ENCODE measurements at places on chromosomes 2 and 18. TPM values are rescaled to one million over a fixed set of nuclear protein-coding genes. Genes with fewer than 3 reads are reported as not detected.

DNA sequence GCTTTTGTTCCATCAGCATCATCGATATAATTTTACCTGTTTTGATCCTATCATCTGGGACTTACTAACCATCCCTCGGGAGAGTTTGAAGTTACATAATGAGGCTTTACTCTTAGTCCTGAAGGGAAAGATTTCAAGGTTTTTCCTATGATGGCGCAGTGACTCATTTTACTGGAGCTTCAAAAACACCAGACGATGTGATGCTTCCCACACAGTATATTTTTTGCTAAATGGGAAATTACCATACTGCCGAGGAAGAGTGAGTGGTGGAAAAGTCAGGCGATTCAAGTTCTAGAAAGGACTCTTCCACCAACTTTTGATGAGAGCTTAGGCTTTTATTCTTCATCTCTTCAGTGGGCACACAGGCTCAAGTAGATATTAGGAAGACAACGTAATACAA, 44.6 kb upstream of the GCG start:
- no peaks in the 10 kb centered on the region for H3K4me1 ChIP-seq
- no peak overlapping the region for H3K4me3 ChIP-seq
- no peaks in the 10 kb centered on the region for H3K36me3 ChIP-seq
- no peaks in the 10 kb centered on the region for H3K27me3 ChIP-seq
- DNase-seq = no peak

DNA sequence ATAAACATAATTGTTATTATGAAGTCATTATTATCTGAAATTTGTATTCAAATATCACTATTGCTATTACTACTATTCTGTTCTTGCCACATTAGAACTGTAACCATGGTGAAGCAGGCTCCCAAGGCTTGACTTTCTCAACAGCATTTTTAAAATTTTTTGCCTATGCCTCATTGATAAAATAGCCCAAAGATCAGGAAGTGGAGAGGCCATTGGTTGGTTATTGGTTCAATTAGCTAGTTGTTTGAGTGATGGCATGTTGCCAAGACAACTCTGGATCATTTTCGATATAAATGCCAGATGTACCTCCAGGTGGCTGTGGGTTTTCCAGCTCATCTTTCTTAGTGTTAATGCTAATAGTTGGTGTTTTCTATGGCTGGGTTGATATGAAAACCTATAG, 513.5 kb downstream of the TRIB2 start:
- no peak overlapping the region for H3K27ac ChIP-seq
- no peaks in the 10 kb centered on the region for H3K4me1 ChIP-seq
- no peak for DNase-seq
- H3K36me3 ChIP-seq = no peaks in the 10 kb centered on the region
- no peak overlapping the region for H3K4me3 ChIP-seq
- H3K27me3 ChIP-seq = peaks cover 3% of the 10 kb centered on the region

DNA sequence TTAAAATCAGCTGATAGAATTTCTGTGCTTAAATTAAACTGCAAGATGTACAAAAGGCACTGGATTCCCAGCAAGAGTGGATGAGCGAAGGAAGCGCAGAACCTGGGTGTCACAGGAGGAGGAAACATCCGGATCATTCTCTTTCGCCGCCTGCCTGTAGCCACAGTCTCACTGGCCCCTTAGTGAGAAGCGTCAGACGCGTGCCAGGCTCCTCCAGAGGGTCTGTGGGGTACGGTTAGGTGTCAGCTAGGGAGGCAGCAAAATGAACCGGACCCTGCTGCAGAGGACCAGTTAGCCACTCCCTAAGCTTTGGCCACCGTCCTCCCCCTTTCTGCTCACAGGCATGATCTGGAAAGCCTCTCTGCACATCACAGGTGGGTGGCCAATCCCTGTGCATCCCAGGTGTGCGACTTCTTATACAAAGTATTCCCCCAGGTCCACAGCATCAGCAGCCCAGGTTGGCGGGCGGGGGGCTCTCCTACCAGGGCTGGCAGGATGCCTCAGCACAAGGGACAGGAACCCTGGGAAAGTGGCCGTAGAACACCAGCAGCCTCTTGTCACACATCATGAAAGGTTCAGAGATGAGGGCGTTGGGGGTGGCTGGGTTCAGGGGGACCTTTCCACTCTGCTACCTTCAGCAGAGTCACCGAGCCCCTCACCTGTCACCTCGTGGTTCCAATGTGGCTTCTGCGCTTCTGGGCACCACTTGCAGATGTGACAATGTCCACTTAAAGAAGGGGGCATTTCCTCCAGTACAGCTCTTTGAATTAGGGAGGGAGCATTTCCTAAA, 61.1 kb upstream of the SLC66A3 start:
- no peaks in the 10 kb centered on the region for H3K36me3 ChIP-seq
- no peaks in the 10 kb centered on the region for H3K27me3 ChIP-seq
- H3K4me3 ChIP-seq = no peak overlapping the region
- no peak for DNase-seq
- H3K27ac ChIP-seq = no peak overlapping the region
- H3K4me1 ChIP-seq = no peaks in the 10 kb centered on the region

- H3K4me1 ChIP-seq = peaks cover 28% of the 10 kb centered on the region
- peak overlapping the region; percentile 41 for H3K27ac ChIP-seq
- H3K36me3 ChIP-seq = no peaks in the 10 kb centered on the region
- no peak for DNase-seq
These were observed 60.4 kb downstream of the GRB14 start for GRCh38 chr2:164560902-164561301.

- H3K4me1 ChIP-seq = peaks cover 10% of the 10 kb centered on the region
- no peak for DNase-seq
- H3K27me3 ChIP-seq = no peaks in the 10 kb centered on the region
- H3K4me3 ChIP-seq = no peak overlapping the region
- H3K27ac ChIP-seq = no peak overlapping the region
These were observed 141.1 kb upstream of the ETAA1 start for GRCh38 chr2:67255933-67256615.

The CHRND gene
- not detected for total RNA-seq

Data from left ventricle myocardium inferior (tissue), 1 donor.